ENCODE measurements at places on chromosomes 4 and X.

- no peak for DNase-seq
Measured at GRCh38 chrX:95056901-95057300, 1382.9 kb downstream of the FAM133A start.

- no peak for DNase-seq
Measured at GRCh38 chrX:84339507-84340364, 151.7 kb upstream of the RPS6KA6 start.

GRCh38 chr4:111847296-111848008 is 297.8 kb upstream of the FAM241A start:
- DNase-seq = no peak

DNA sequence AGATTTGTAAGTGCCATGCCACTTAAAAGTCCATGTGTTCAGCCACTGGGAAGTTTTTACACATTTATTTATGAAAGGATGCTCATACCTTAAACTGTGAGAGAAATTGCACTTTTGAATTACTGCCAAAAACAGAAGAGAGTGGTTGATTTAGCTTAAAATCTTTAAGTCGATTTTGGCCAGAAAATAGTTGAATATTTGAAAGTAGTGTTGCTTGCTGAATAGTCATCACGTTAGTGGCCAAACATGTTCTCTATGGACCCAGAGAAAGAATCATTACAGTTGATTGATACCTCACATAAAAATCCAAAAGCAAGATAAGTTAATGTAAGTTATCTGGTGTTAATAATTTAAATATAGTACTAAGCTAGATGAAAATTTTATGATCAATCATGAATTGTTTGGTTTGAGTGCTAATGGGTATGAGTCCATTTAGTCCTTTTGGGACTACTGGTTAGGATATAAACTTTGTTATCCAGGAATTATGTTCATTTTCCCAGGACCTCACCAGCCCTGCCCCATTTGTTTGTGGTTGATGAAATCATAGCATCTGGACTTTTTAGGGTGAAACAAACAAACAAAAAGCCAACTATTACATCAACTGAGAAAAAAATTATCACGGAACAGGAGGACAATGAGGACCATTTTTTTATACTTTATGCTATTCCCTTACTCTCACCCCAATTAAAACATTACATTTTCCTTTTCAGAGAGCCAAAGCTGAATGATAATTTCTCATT is 6.3 kb downstream of the GIMD1 start:
- no peak for DNase-seq

DNA sequence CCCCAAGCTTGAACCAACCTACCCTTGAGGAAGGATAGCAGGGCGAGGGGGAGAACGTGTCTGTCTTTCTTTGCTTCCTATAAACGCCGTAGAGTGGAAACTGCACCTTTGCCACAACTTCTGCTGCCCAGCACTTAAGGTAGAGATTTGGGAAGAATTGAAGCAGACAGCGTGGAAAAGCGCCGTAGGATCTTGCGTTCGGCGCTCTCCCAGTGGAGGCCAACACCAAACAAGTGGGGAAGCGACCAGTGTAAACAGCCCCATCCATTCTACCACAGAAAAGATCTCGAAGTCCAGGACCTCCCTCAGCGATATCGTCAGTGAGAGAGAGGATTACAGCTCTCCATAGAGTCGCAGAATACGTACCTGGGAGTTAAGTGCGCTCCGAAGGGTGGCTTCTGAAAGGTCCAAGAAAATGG is 3.9 kb upstream of the NKX6-1 start:
- DNase-seq = no peak

GRCh38 chrX:110406822-110407221 is 48.2 kb downstream of the RTL9 start:
- no peak for DNase-seq

- DNase-seq = no peak
Measured at GRCh38 chrX:38275615-38276014, 51.7 kb downstream of the RPGR start.

GRCh38 chr4:119832776-119833175 is 204.2 kb upstream of the PDE5A start:
- no peak for DNase-seq

DNA sequence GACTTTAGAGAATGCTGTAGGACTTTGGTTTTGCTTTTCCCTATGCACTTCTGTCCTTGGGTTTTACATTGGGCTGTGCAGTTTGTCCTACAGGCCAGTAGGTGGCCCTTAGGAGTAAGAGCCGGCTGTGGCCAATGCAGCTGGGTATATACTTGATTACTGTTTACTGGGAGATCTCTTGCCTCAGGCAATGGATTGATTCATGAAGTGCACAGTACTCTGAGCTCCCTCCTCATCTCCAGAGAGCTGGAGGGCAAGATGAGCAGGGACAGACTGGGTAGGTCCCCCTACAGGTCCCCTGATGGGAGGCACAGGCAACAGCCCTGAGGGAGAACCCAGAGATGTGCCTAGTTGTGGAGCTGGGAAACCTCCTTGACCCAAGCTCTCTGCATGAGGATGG is 103.8 kb upstream of the QRFPR start:
- DNase-seq = no peak

DNA sequence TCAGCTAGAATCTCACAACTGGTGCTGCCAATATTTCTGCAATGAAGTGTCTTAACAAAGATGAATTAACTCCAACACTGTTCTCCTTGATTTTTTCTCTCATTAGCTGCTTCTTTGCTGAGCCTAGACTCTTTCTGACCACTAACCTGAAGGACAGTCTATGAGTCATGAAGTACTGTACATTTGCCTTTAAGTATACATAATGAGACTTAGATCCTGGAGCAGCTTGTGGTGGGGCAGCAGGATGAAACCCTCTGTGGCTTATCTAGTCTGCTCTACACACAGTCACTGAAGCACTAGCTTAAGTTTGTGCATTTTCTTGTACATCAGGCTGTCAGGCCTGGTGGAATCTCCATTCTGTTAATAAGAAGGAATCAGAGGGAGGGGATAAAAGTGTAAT is 307.4 kb upstream of the SMIM31 start:
- DNase-seq = no peak

DNA sequence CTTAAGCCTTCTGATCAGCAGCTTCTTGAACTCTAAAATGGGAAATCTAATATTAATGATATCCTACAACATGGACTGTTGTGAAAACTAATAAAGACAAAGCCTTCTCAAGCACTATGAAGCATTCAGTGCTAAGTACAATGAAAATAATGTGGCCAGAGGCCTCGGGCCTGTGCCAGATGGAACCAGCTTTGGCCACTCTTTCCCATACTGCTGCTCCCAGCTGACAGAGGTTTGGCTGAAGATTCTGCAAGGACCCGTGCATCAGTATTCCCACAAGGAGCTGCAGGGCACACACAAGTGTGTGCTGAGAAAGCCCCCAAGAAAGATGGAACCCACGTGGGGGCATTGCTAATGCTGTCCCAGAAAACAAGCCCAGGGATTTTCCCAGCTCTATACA is 60.5 kb upstream of the RPL34 start:
- no peak for DNase-seq

DNA sequence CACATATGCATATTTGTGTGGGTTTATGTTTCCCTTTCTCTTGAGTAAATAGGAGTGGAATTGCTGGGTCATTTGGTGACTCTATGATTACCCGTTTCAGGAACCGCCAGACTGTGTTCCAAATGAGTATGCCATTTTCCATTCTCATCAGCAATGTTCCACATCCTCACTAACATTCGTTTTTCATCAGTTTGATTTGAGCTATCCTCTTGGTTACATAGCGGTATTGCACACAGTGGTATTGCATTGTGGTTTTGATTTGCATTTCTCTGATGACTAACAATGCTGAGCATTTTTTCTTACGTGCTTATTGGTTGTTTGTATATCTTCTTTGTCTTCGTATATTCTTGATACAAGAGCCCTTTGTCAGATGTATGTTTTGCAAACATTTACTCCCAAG is 218.0 kb upstream of the AMOT start:
- no peak for DNase-seq

- no peak for DNase-seq
Measured at GRCh38 chr4:11286533-11286932, 142.2 kb downstream of the HS3ST1 start.

DNA sequence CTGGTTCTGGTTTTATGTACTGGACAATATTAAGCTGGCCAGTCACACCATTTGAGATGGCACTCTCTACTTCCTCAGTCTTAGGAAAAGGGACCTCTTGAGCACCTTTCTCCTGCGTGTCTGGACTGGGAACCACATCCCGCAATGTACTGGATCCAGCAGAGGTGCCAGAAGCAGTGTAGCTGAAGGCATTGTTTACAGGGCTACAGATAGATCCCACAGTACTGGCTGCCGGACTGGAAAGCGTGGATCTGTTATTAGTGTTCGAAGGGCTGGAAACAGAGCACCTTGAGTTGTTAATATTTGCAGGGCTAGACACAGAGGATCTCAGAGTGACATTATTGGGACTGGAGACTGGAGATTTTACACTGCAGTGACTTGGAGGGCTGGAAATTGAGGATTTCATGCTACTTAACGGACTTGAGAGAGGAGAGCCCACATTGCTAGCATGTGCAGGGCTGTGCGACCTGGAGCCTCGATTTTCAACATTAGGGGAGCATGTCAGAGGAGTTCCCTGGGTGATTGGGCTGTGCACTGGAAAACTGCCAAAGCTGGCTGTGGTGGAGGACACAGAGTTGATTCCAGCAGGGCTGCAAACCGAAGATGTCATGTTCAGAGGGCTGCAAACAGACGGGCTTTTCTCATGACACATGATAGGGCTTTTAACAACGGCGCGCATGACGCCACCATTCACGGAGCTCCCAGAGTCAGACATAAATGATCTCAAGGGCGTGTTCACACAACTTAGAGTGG is 6.4 kb downstream of the NR3C2 start:
- DNase-seq = no peak

DNA sequence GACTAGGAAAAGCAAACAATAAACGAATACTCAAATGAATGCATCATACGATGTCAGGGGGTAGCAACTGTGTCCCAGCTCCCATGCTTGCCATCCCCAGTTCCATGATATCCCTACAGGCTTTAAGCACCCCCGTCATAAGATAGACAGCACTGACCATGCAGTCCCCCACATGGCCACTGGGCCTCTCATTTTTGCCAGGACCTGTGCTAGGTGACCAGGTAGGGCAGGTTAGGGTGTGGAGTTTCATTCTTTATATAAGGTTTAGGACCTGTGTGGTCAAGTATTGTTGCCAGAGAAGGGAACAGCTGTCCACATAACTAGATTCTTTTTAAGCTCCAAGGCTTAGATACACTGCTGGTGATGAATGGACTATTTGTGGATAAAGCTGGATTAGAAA is 9.7 kb downstream of the PPEF2 start:
- no peak for DNase-seq

GRCh38 chr4:48570646-48571220 is 80.7 kb downstream of the ZAR1 start:
- DNase-seq = no peak

DNA sequence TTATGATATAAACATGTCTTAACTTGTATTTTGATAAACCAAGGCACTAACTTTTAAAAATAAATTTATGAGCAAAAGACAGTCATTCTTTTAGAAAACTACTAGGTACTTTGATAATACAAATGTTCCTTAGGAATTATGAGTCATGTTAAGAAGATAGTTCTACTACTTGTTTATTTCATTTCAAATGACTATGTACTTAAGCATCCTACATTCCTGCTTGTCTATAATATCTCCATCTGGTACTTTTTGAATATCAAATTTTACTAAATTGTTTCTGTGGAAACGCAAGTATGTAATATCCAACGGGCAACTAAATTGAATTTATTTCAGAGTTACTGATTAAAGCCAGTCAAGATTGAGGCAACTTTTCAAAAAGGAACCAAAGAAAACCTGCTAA is 61.8 kb downstream of the CAMK2D start:
- DNase-seq = no peak

- no peak for DNase-seq
Measured at GRCh38 chrX:40394302-40394701, 186.5 kb upstream of the ATP6AP2 start.

DNA sequence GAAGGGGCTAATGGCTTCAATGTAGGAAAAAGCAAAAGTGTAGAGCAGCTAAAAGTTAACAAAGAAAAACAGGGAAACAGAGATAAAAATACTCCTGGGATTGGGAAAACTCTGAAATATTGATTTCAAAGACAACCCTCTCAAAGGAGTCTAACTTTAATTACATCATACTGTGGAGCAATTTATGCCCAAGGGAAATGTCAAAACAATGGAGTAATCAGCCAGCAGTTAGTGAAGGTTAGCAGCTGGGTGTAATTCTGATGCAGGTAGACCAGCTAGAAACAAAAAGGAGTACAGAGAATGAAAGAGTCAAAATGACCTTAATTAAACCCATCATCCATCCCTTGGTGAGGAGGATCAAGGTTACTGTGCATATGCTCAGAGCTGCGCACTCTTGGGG is 169.0 kb downstream of the ADAM29 start:
- DNase-seq = no peak

- no peak for DNase-seq
Measured at GRCh38 chr4:82223715-82224114, 150.1 kb downstream of the HNRNPD start.

All from amygdala (tissue), 56 donors.